Stimulated activated CD8-positive, alpha-beta memory T cell treated with anti-CD3 and anti-CD28 coated beads, Interleukin-7, amount 100 ng/mL, for 1 hour (primary cell): ENCODE measurements at places on chromosomes 5 and 9.
A peak's percentile ranks its signal among the peaks of the same experiment; 100 is the strongest.

- DNase-seq, result no peak
Measured at GRCh38 chr9:94210616-94211603, 48.2 kb upstream of the ZNF169 start.

GRCh38 chr5:54628050-54628449 is 110.5 kb downstream of the SNX18 start:
- DNase-seq, result no peak

- DNase-seq, result no peak
Measured at GRCh38 chr9:36191686-36192085, 965 bp downstream of the CLTA start.

DNA sequence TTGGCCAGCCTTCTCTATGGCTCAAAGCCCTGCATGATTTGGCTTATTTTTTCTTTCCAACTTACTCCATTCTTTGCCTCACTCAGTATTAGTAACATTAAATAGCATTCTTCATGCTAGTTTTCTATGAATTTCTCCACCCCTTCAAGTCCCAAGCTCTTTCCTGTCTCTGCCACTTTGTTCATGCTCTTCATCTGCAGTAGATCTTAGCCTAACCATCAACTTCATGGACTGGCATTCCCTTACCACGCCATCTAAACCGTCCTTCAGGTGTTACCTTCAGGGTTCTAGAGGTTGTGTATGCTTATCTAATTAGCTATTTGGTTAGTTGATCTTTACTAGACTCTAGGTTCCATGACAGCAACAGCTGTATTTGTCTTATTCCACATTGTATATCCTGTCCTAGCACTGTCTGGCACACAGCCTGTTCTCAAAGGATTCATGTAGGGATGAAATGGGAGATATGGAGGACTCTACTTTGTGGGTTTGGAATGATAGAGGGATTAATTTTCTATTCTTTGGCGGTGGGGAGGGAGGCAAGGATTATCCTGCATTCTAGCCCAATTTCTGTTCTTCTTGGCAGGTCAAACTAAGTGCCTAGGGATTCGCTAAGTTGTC is 26.4 kb downstream of the TMEM167A start:
- no peak for DNase-seq

DNA sequence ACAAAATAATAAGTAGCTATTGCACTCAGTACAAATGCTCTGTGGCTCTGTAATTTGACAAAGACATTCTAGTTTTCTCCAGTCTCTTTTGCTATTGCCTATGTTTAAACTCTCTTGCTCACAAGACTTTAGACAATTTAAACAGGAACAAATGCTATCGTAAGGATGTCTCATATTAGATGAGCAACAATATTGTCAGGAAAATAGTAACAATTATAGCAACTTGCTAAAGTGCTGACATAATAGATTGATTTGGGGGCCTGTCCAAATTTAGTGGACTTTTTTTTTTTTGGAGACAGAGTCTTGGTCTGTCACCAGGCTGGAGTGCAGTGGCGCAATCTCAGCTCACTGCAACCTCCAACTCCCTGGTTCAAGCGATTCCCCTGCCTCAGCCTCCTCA is 11.8 kb downstream of the KIF2A start:
- no peak for DNase-seq

DNA sequence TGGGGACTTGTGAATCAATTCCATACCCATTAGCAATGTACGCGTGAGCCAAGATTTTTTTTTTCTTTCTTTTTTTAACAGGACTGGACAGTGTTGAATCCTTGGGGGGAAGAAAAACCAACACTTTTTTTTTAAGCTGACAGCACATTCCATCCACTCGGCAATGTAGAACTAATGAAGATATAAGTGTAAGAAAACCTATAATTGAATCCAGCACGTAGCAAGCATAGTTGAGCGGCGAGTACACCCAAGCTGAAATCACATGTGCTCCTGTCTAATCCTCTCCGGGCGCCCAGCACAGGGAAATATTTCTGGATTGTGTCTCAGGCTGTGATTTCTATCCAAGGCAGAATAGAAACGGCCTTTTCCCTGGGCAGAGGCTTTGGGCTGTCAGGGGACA is 118.2 kb downstream of the BOD1 start:
- DNase-seq, result no peak

DNA sequence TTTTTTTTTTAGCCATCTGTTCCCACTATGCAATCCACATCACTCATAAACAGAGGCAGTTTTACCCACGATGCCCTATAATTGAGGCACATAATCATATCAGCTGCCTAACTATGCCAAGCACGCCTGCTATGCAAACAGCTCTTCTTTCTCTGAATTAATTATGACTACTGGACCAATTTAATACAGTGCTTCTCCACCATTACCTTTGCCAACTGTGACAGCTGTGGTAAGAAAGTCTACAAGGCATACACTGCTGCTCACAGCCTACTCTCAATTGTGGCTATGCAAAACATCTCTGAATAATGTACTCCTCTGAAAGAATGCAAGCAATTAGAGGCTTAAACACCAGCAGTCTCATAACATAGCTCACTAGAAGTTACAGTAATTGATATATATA is 97.1 kb downstream of the DTWD2 start:
- no peak for DNase-seq

DNA sequence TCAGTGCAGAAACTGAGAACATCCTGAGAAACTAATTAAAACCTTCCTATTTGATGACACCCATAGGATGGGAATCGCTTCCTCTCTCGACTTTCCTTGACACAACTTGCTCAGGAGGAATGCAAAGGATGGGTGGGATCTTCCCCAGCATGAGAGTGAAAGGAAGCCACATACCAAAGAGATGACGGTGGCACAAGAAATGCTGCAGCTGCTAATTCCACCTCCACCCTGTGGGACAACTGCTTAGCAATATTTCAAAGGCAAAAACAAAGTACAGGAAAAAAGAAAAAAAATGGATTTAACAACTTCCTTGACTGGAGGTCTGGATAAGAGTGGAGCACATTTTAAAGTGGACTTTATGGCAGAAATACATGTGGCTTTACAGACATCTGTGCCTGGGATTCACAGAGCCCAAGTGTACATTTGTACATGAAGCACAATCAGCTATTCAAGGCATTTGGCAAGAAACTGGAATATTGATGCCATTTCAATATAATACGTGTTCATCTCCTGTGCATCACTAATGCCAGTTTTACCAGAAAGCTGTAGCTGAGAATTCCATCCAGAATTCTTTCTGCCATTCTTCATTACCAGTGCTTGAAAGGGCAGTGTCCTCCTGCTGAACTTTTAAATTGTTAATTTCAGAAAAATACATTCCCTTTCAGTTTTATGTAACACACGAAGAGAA is 359.2 kb upstream of the ACTBL2 start:
- DNase-seq, result no peak

- DNase-seq, result no peak
Measured at GRCh38 chr9:77161191-77161590, 16.1 kb upstream of the VPS13A start.

DNA sequence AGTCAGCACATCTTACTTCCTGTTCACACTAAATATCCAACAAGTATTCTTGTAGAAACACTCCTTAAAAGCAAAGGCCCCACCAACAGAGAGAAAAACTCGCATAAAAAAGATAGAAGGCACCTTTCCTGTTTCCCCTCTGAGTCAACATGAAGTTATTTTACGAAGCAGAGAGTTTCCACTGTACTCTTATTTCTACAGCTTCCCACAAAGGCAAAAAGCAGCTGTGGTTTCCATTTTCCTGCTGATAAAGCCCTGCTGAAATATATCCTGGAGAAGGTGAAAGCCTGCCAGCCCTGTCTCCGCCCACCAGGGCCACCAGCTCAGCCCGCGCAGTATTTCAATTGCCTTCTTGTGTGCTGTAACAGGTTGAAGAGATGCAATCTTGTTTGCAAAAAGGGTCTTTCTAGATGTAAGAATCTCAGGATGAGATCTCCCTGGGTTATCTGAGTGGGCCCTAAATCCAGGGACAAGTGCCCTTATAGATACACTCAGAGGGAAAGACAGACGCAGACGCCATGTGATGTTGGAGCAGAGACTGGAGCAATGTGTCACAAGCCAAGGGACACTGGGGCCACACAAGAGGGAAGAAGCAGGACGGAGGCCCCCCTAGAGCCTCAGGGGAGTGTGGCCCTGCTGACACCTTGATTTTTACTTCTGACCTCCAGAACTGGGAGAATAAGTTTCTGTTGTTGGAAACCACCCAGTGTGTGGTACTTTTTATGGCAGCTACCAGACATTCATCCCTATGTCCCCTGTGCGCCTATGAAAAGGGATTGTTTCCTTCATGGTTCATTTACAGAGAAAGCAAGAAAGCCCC is 19.9 kb downstream of the SEMA4D start:
- no peak for DNase-seq

DNA sequence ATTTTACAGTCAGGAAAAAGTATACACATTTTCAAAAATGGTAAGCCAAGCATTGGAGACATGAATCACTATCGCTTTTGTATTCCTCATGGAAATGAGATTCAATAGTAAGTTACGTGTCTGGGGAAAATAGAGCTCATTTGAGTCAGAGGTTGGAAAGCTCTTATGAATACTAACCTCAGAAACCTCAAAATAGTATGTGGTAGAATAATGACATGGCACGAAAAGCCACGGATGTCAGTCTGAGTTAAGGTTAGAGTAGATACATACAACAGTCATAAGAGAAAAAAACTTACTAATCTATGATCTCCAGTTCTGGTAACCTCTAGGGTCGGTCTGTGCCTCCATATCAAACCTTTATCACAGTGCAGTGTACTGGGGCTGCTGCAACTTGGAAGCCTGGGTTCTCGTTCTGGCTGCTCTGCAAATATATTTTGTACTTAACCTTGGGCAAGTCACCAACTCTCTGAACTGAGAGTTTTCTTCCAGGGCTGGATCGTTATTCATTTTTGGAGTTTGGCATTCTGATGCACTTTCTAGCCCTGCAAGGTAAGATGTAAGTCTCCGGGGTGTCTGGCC is 31.8 kb downstream of the MAP1B start:
- DNase-seq, result no peak

DNA sequence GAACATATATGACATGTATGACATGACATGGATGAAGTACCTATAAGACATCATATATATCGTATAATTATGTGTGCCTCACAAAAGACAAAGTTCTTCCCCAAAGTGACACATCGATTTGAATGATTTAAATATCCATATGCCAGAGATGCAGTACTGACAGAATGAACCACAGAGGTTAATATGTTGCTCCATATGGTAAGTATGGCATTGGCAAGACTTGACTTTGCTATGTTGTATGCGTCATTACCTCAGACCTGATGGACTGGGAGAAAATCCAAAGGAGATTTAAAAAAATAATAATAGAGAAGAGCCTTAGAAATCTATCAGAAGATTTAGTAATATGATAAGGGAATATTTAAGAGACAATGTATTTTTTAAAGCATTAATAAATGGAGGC is 263.2 kb downstream of the PJA2 start:
- DNase-seq, result no peak

DNA sequence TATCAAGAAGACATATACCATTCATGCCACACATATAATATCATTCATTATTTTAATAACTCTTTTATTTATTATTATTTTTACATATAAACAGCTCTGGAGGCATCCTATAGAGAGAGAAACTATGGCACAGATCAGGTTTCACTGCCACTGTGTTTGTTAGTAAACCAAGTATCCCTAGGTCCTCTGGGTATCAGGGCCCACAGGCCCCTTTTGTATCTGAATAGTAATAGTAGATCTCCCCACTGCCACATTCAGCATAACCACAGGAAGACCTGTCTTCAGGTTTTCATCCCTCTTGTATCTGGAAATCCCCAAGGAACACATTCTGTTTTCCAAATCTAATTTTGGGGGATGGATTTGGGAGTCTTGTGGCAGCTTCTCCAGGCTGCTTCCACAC is 94.0 kb downstream of the SPATA31D1 start:
- DNase-seq, result no peak

GRCh38 chr5:118253225-118254061 is 734.9 kb downstream of the DTWD2 start:
- DNase-seq, result no peak

GRCh38 chr5:132386644-132387286 is 17.3 kb downstream of the SLC22A5 start:
- peak; percentile 50 for DNase-seq
